ENCODE measurements at places on chromosomes 16 and 17.

DNA sequence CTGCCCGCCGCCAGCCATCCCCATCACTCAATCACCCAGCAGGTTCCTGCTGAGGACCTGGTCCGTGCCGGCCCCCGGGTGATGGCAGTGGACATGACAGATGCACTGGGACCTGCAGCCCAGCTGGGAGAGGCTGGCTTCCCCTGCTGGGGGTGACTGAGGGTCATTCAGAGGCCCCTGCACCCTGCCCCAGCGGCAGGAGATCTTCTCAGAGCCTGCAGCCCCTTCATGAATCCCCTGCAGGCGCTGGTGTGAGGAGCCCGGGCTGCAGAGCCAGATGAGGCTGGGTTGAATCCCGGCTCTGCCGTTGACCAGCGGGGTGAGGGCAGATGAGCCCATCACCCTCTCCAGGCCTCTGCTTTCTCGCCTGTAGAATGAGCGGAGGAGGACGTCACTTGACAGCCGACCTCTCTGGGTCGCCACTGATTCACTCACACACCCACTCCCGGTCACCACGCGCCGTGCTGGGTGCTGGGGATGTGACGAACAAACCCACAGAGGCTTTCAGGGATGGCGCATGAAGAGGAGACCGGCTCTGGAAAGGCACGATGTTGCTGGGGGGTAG lies 95.2 kb upstream of the CIBAR2 start:
- DNase-seq: no peak

- DNase-seq: no peak
Measured at GRCh38 chr16:66385415-66385814, 18.9 kb downstream of the CDH5 start.

DNA sequence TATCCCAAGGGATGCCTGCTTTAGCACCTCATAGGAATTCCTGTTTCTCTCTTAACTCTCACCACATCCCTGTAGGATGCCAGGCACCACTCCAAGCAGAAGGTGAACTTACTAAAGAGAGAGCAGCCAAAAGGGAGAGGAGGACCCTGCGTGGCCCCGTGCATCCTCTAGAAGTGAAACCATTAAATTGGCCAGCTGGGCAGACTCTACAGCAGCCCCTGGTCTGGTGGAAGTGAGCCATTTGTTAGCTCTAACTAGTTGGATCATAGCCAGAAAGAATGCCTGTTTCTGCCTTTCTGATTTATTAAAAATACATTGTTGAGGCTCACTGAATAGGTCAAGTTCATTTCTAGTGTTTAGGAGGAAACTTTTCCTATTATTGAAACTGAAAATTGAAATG lies 22.3 kb downstream of the TMEM11 start:
- no peak for DNase-seq

- no peak for DNase-seq
Measured at GRCh38 chr16:586645-587590, 2.9 kb upstream of the RAB40C start.

GRCh38 chr17:10208604-10209193 lies 10.3 kb upstream of the GAS7 start:
- DNase-seq: no peak

DNA sequence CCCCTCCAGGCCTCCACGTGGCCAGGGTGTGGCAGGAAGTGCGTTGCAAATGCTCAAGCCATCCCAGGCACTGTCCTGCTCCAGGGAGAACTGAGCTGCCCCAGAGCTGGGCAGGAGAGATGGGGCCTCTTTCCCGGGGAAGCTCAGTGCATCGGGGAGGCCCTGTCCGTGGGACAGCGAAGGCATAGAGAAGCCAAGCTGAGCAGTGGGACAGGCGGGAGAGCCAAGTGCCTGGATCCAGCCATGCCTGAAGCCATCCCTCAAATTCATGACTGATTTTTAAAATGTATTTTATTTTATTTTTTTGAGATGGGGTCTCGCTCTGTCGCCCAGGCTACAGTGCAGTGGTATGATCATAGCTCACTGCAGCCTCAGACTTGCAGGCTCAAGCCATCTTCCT lies 25.4 kb upstream of the SSTR5 start:
- DNase-seq: no peak

DNA sequence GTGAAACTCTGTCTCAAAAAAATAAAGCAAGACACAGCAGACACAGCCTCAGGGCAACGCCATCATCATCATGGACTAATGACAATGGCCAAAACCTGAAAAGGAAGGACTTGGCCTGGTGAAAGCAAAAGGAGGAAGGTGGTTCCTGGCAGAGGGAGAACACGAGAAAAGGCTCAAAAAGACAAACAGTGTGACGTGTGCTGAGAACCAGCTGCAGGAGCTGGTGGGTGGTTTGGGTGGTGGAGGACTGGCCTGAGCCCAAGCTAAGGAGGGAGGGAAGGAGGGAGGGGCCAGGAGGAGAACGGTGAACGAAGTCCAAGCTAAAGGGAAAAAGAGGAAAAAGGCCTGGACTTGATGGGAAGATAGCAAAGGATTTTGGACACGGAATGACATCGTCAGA lies 85.1 kb downstream of the SLC39A11 start:
- no peak for DNase-seq

DNA sequence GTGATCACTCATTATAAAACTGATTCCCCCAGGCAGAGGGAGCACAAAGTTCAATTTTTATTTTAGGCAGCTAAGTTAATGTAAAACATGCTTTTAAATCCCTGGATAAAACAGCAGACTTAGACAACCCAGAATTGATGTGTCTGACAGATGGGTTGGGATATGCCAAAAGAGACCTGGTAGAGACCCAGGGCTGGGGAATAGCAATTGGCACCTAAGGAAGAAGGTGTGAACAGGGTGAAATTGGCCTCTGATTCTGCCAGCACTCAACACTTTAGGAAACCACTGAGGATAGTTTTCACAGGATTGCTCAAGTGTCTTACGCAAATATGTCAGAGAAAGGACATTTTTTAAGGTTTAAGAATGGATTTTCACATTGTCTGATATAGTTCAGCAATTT lies 938.2 kb upstream of the CDH8 start:
- DNase-seq: no peak

GRCh38 chr17:40724656-40725055 lies 21.1 kb upstream of the KRT24 start:
- DNase-seq: no peak

DNA sequence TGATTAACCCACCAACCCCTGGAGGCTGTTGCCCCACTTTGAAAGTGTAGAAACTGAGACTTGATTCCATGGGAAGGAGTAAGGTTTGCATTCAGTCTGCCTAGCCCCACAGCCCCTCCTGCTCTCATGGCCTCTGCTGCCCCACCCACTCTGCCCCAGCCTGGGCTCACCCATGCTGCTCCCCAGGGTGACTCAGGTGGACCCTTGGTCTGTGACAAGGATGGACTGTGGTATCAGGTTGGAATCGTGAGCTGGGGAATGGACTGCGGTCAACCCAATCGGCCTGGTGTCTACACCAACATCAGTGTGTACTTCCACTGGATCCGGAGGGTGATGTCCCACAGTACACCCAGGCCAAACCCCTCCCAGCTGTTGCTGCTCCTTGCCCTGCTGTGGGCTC lies 6.5 kb downstream of the PRSS41 start:
- no peak for DNase-seq

DNA sequence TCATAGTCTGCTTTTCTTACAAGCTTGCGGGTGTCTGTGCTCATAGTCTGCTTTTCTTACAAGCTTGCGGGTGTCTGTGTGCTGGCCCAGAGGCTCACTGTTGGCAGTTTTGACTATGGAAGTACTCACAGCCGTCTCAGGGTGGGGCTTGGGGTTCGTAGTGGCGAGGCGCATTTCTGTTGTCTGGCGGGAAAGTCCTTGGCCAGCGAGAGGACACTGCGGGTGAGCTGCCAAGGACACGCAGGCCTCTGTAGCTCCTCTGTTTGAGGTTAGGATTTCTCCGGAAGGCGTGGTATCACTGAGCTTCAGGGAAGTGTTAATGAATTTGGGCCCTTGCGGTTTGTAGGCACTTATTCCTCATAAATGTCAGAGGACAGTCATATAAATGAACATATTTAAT lies 13.5 kb downstream of the TBCD start:
- no peak for DNase-seq

GRCh38 chr17:46061435-46061834 lies 62.4 kb downstream of the STH start:
- no peak for DNase-seq

- DNase-seq: no peak
Measured at GRCh38 chr17:74801896-74802295, 25.8 kb upstream of the NAT9 start.
